ENCODE measurements at places on chromosomes 1 and 21. TPM values are rescaled to one million over a fixed set of nuclear protein-coding genes. Genes with fewer than 3 reads are reported as not detected.

Gene AMY1B
- total RNA-seq: not detected

Gene CALML6
- total RNA-seq: 0.51 TPM

Gene STX12
- 97.1 TPM for total RNA-seq

Gene TAGLN2
- 360 TPM for total RNA-seq

Gene PROX1
- under 0.01 TPM for total RNA-seq

DNA sequence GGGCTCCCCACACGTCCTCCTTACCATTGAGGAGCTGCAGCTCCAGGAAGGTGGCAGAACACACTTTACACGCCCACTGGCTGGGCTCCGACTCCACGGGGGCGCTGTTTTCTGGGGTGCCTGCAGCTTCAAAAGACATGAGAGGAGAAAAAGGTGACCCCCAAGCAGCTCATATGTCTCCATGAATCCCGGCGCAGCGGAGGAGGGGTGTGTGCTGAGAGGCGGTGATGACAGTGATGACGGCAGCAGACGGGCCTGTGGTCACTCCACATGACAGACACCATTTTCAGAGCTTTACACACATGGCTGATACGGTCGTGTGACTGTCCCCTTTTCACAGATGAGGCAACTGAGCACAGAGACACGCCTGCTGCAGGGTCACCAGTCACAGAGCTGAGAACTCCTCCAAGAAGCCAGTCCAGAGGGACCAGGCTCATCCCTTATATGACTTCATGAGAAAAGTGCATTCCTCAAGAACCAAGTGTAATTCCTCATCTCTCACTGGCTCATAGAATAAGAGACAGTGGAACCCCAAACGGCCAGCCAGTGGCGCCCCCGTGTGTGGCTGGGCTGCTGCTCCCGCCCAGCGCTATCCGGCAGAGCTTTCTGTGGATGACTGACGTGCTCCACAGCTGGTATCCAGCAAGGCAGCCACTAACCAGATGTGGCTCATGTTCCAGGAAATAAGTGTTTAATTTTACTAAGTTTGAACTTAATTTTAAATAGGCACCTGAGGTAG lies 31.9 kb downstream of the PRDM15 start:
- peak; percentile 32 for DNase-seq

DNA sequence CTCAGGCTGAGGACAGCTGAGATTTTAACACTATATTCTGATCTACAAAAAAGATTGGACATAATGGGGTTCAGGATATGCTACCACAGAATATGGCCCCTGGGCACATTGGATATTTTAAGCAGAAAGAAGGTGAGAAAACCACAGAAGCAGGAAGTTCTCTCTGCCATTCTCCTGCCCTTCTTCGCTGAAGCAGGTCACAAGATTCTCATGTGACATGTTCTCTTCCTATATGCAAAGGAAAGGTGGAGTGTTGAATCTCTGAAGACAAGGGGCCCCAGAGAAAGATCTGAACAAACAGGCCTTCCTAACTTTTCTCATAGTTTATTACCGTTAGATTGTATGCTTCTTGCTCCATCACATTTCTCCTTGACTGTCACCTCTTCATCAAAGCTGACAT lies 285.7 kb downstream of the S1PR1 start:
- DNase-seq: no peak

GRCh38 chr1:12600335-12600734 lies 17.7 kb downstream of the DHRS3 start:
- DNase-seq: no peak

DNA sequence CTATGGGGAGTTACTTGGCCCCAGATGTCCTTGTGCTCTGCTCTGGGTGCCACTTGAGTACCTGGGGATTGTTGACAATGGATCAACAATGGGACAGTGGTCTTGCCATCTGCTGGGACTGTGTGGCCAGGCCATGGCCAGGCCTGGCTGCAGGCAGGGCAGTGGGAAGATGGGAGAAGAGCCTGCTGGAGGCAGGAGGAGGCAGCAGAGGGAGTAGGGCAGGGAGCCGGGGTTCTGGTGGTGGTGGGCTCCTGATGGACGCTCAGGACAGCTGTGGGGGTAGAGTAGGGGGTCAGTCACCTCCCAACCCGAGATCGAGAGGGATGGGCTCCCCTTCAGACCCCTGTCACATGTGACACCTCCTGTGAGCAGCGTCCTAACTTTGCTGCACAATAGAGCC lies 81.0 kb downstream of the ARHGEF10L start:
- DNase-seq: no peak
